Left lung (tissue), 14 donors: ENCODE measurements at places on chromosomes 7 and 10. TPM values are rescaled to one million over a fixed set of nuclear protein-coding genes. Genes with fewer than 3 reads are reported as not detected.

Gene MRLN
- total RNA-seq, result not detected

DNA sequence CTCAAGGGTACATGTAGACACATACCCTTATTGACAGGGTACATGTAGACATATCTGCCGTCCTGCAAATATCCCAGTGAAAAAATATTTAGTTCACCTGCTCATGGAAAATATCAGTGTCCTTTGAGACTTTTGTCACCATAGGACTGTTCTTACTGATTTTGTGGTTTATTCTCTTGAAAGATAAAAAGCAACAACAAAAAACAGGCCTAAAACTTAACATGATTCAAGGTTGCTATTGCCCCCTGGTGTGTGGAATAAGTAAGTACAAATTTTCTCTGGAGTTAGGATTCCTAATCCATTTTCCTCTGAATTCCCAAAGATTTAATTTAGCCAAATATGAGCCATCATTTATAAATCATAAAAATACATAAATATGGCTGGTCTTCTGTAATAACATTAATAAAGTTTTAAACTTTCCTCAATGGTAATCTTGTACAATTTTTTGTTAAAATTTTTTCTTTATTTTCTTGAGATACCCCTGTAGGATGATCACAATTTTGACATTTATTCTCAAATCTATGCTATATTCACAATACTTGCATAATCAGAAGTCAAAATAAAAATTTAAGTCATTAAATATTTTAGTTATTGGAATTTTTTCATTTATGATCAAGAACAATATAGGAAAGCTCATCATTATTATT, 741.4 kb upstream of the POT1 start:
- no peaks in the 10 kb centered on the region for H3K36me3 ChIP-seq
- no peaks in the 10 kb centered on the region for H3K27me3 ChIP-seq
- peak; percentile 19 for DNase-seq
- no peaks in the 10 kb centered on the region for H3K4me1 ChIP-seq
- no peak overlapping the region for H3K4me3 ChIP-seq
- no peak overlapping the region for H3K27ac ChIP-seq

GRCh38 chr7:92131093-92131492, 3.2 kb downstream of the CYP51A1 start:
- H3K27ac ChIP-seq, result no peak overlapping the region
- DNase-seq, result no peak
- H3K4me3 ChIP-seq, result peak overlapping the region; percentile 100
- no peaks in the 10 kb centered on the region for H3K36me3 ChIP-seq
- H3K4me1 ChIP-seq, result no peaks in the 10 kb centered on the region

GRCh38 chr10:119003572-119004289, 25.8 kb upstream of the NANOS1 start:
- H3K27ac ChIP-seq, result no peak overlapping the region
- no peaks in the 10 kb centered on the region for H3K4me1 ChIP-seq
- no peak overlapping the region for H3K4me3 ChIP-seq
- H3K36me3 ChIP-seq, result no peaks in the 10 kb centered on the region
- no peaks in the 10 kb centered on the region for H3K27me3 ChIP-seq

DNA sequence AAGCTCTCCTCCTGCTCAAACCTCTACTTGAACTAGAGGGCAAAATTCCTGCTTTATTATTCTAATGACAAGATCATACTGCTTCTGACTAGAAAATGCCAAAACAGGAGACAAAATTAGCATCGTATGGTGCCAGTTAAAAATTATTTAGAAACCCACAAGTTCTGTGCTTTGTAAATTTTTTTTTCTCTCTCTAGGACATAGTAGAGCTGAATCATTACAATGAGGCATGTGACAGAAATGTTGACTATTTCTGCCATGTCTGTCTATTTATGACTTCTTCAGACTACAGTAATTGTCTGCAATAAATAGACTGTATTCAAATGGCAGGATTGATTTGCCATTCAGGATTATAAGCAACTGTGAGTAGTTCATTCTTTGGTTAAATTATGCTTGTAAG, 335.8 kb downstream of the PRPF18 start:
- DNase-seq, result no peak
- no peak overlapping the region for H3K27ac ChIP-seq
- H3K4me1 ChIP-seq, result no peaks in the 10 kb centered on the region
- H3K27me3 ChIP-seq, result no peaks in the 10 kb centered on the region

- H3K4me3 ChIP-seq, result peak overlapping the region; percentile 61
- no peaks in the 10 kb centered on the region for H3K4me1 ChIP-seq
- H3K36me3 ChIP-seq, result no peaks in the 10 kb centered on the region
- H3K27ac ChIP-seq, result peak overlapping the region; percentile 16
These were observed 874 bp downstream of the BAIAP2L1 start for GRCh38 chr7:98399890-98400541.
